ENCODE measurements at places on chromosomes 16 and 17. TPM values are rescaled to one million over a fixed set of nuclear protein-coding genes. Genes with fewer than 3 reads are reported as not detected.
A peak's percentile ranks its signal among the peaks of the same experiment; 100 is the strongest.

Gene MYOCD
- total RNA-seq = 0.23 TPM

Gene RAB37
- 14.0 TPM for total RNA-seq

Gene HID1
- total RNA-seq = 5.9 TPM

DNA sequence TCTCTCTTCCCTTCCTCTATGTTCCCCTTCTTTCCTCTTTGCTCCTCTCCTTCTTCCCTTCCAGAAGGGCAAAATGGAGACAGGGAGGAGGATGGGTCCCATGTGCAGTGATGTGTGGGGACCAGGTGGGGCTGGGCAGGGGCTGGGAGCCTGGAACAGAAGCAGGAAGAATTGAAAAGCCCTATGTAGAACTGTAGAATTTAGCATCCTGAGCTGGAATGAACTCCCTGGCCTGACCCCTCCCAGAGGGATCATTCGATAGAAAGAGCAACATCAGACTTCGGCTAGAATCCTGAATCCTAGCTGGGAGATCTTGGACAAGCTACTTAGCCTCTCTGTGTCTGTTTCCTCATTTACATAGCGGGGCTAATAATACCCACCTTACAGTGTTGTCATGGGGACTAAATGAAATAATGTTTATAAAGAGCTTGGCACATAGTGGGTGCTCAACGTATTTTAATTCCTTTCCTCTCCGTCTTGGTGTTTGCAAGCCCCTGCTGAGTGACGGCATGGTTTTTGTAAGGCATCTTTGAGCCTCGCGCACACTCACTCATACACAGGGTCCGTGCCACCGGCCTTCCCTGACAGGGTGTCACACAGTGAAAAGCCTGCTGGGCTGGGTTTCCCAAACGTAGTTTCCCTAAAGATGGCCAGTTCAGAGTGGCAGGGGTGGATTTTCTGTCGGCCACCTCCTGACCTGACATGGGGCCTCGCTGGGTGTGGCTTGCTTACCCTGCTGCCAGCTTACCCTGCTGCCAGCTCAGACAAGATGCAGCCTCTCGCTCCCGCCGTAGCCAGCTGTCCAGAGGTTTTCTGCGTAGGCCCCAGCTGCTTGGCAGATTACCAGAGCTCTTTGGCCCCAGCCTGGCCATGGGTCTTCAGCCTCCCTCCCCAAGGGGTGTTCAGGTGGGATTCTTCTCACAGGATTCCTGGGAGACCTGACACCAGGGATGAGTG lies 6.1 kb upstream of the ARHGAP23 start:
- DNase-seq = no peak

DNA sequence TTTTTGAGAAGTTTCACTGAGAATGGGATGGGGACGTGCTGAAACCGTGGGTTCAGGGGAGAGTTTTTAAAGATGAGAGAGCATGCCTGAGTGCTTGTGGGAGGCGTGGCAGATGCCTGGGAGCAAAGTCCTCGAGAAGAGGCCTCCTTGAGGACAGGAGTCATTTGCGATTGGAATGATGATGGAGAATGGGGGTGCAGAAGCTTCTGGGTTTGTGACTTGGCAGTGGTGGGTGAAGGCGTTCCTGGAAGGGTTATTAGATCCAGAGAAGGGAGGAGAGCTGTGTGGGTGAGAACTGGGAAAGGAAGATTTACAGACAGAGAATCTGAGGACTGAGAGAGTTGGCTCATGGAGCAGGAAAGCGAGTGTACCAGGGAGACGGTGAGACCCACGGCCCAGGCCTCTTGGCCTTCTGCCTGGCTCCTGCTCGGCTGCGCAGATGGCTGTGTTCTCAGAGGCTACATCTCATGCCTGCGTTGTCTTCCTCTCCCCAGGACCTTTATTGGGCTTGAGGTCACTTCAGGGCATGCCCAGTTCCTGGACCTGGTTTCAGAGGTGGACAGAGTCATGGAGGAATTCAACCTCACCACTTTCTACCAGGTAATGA lies 8.6 kb upstream of the MMP15 start:
- DNase-seq = no peak

- no peak for DNase-seq
Measured at GRCh38 chr16:10552998-10553491, 27.4 kb downstream of the EMP2 start.

GRCh38 chr16:1458977-1459341 lies 14.6 kb upstream of the CCDC154 start:
- DNase-seq = no peak

DNA sequence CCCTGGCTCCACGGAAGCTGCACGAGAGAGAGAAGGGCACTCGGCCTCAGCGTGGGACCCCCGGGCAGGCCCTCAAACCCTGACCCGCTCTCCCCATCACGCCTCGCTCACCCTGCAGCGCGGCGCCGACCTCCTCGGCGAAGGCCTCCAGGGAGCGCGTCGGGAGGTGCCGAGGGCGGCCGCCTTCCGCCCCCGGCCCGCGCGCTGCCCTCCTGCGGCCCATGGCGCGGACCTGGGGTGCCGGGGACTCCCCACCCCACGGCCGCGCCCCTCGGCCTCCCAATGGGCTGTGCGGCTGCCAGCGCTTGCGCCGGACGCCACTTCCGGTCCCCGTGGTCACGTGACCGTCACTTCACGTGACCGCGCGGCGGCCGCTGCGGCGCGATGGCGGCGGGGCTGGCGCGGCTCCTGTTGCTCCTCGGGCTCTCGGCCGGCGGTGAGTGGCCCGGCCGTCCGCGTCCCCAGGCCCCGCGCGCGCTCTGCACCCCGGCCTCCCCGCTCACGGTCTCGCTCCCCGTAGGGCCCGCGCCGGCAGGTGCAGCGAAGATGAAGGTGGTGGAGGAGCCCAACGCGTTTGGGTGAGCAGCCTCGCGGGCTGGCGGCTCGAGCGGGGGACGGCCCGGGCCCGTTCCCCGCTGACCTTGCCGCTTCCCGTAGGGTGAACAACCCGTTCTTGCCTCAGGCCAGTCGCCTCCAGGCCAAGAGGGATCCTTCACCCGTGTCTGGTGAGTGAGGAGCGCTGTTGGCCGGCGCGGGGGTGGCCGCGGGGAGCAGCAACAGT lies at the start of the genes GNPTG and TSR3:
GNPTG (plus strand) TSS at position 350 of the 781 bp plus-strand sequence; CDS start at position 385, 35 bp downstream.
TSR3 (minus strand) TSS at position 297 of the 781 bp plus-strand sequence; CDS start at position 223, 74 bp downstream.
- peak; percentile 87 for DNase-seq

DNA sequence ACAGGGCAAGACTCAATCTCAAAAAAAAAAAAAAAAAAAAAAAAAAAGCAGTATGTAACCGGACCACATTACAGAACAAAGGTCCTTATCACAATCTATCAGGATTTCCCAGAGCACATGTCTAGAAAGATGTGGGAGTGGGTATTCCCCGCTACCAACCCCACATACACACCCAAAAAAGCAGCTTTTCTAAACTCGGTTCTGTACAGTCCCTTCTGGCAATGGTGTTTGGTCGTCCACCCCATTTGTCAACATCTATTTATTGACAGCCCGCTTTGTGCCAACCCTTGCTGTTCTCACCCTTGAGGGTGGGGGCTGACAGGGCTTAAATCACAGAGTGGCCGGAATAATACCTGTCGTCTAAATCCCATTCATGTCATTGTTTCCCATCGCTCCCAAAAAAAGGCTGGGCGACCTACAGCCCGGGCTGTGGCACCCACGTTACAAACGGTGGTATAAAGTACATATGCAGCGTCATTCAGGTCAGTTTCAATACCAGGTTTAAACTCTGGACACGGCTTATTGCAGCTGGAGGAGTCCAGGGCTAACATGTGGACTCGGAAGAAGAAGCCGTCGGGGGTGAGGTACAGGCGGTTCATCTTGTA lies 3.6 kb downstream of the C17orf58 start:
- no peak for DNase-seq

DNA sequence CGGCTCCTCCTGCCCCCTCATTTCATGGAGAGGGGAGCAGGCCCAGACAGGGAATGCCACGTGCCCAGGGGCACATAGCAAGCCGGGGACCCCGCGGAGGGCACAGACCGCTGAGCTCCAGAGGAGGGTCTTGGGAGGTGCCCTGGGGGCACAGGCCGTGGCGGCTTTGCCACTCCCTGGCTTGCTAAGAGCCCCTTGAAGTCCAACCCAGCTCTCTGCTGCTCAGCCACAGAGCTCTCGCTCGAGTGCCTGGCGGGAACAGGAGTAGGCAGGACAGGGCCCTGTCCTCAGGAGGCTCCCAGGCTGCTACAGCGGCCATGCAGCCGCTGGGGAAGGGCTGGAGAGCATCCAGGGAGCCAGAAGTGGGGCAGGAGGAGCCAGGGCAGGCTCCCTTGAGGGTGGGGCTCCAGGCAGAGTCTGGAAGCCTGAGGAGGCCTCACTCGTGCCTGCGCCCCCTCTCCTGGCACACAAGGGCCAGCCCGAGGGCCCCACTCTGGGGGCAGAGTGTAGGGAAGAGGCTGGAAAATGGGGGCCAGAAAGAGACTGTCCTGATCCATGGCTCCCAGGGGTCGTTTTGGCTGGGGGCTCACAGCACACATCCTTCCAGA lies 4.4 kb upstream of the RAB26 start:
- DNase-seq = no peak

DNA sequence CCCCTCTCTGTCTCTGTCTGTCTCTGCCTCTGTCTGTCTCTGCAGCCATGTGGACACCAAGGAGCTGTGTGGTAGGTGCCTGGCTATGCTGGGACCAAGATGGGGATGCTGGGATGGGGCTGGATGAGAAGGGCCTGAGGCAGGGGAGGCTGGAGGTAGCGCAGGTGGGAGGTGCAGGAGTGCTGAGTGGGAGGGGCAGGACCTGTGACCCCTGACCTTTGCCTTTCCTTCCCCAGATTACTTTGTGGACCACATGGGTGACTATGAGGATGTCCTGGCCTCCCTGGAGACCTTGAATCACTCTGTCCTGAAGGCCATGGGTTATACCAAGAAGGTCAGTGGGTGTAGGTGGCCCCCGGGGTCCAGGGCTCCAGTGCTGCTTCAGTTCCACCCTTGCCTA lies 12.8 kb downstream of the NECAB2 start:
- DNase-seq = no peak

GRCh38 chr17:71501711-71502110 lies 619.1 kb upstream of the SOX9 start:
- DNase-seq = no peak

- no peak for DNase-seq
Measured at GRCh38 chr17:81954131-81955057, 6.6 kb downstream of the NOTUM start.

DNA sequence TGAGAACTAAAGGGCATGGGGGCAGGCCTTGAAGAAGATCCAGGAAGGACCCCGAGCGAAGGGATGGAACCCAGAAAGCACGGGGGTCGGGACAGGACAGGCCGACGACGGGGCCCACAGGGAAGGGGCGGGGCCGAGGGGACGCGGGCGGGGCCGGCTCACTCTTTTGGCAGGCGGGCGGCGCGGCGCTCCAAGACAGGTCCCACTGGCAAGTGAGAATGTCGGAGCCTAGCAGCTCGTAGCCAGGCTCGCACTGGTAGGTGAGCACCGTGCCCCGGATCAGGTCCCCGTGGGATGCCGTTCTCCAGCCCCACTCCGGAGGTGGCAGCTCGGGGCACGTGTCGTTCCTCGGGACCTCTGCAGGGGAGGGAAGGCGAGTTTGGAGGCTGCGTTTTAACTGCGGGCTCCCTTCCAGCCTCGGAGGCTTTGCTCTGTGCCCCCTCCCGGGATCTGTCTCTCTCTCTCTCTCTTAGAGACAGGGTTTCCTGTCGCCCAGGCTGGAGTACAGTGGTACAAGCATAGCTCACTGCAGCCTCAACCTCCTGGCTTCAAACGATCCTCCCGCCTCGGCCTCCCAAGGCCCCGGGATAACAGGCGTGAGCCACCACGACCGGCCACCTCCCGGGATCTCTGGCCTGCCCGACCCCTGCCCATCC lies 13.7 kb upstream of the CDIPT start:
- DNase-seq = no peak

GRCh38 chr17:77645072-77646045 lies 313.1 kb upstream of the TNRC6C start:
- no peak for DNase-seq

GRCh38 chr17:58875261-58875660 lies 119.6 kb downstream of the PPM1E start:
- no peak for DNase-seq

GRCh38 chr17:33436321-33436720 lies 143.2 kb upstream of the ASIC2 start:
- DNase-seq = no peak

Measured in left lobe of liver (tissue), 2 donors.